Mesenchymal stem cell (in vitro differentiated cells and primary cell): ENCODE measurements at places on chromosomes 4 and X.

DNA sequence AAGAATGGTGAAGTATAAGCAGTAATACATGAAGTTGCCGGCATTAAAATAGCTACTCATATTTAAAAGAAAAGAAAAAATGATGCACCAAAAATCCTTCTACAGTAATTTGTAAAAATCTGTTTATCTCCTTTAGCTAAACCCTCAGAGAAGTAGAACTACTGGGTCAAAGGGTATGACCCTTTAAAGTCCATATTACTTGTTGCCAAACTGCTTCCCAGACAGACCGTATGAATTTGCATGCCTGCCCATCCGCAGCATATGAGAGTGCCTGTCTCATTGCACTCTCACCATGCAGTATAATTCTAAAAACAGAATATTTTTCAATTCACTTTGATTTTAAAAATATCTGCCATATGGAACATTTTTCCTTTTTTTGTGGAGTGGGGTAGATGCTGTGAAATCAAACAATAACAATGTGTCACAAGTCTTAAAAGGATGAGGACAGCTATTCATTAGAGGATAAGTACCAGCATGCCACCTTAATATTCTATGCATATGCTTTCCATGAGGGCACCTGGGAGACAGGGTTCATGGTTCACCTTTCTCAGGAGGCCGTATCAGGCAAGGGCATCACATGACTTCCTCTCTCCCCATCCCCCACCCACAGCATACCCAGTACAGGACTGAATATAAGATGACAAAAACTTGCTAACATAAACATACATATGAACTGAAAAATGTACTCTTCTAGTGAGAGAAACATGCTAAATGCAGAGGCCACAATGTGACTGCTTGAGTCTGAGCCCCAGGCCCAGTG, 17.8 kb downstream of the ZDHHC9 start:
- no peak for DNase-seq

DNA sequence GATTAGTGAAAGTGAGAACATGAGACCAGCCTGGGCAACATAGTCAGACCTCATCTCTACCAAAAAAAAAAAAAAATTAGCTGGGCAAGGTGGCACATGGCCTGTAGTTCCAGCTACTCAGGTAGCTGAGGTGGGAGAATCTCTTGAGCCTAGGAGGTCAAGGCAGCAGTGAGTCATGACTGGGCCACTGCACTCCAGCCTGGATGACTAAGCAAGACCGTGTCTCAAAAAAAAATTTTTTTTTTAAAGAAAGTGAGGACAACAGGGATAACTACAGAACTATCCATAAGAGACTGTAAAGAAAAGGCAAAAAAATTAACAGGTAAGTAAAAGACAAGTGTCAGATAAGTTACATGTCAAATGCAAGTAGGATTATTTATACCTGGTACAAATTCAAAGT, 13.5 kb upstream of the SPP1 start:
- DNase-seq: peak; percentile 57

GRCh38 chr4:144578681-144579080, 67.3 kb upstream of the HHIP start:
- DNase-seq: no peak

- no peak for DNase-seq
Measured at GRCh38 chrX:103927030-103927429, 35.4 kb upstream of the TMSB15B start.

DNA sequence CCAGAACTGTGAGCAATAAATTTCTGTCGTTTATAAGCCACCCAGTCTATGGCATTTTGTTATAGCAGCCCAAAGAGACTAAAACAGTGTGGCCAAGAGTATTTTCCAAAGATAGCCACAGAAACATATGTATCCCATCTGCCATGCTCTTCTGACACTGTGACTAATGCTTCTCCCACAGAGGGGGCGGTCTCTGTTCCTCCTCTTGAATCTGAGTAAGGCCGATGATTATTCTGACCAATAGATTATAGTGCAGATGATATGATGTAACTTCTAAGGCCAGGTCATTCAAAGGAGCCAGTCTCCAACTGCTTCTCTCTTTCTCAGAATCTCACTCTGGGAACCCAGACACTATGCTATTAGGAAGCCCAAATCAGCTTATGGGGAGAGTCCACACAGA, 570.7 kb downstream of the BCOR start:
- peak; percentile 23 for DNase-seq

DNA sequence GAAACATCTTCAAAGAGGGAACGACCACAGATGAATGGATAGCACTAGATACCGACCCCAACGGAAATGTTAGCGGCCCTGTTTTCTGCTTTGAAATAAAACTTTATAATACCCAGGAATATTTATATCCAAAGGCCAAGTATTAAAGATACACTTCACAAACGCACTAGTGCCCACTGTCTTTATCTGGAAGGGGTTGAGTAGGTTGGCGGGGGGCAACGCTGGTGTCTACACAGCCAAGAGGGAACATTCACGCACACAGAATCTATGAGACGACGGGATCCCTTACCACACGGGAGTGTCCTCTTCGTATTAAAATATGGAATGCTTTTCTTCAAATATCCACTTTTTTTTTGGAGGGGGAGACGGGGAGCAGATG, 3.3 kb downstream of the HAND2 start:
- no peak for DNase-seq

GRCh38 chr4:968221-968620, 5.1 kb downstream of the DGKQ start:
- no peak for DNase-seq

- DNase-seq: no peak
Measured at GRCh38 chr4:123980736-123981300, 584.2 kb downstream of the SPRY1 start.

DNA sequence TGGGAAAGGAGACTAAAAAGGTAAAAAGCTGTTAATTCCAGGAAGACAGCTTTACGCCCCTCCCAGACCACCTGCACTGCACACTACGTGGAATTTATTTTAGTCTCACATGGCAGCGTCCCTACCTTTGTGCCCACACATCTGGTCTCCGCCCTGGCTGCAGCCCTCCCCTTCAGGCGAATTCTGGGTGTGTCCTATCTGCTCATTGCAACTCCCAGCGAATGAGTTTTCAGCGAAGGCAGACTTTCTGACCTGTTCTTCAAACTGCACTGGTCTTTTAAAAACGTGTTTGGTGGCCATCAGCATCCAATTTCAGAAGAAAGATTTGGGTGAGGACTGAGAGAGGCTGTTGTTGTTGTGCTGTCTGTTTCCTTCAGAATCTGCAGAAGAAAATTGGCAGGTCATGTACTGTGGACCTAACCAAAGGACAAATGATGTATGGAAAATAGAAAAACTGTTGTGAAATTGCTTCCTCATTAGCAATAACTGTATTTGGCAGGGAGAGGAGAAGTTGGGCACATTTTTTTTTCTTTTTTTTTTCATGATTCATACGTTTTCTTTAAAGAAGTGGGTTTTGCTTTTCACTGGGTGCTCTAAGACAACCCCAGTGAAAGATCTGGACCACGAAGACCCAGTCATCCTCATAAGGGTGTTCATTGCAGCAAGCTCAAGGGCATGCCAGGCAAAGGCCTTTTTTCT, 4.2 kb downstream of the TLR8 start:
- no peak for DNase-seq

DNA sequence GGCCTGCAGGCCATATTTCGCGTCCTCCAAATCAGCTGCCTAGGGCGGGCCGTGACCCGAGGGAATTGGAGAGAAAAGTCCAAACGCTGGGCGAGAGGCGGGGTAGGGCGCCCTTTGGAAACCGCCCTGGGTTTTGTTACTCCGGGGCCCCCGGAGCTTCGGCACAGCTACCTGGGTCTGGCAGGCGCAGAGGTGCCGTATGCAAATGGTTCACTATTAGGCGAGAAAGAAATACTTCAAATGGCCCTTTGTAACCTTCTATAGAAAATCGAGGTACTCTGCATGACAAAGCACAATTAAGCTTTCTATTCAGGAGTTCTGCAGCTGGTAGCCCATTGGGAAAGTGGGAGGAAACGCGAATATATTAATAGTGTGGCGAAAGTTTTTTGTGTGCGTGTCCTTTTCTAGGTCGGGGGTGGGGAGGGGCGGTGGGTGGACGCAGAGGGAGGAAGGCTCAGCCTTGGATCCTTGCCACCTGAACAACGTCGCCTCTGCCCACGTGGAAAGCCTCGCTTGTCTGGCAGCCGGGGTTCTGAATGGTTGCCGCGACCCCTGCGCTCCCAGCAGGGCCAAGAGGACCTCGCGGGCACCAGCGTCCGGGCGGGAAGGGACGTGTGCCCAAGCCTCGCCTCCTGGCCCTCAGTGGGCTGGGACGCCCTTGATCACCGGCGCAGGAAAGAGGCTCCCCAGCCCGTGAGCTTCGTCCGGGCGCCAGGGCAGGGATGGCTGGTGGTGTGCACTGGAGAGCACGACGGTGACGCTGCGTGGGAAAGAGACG, 9.5 kb downstream of the GSX2 start:
- DNase-seq: no peak

GRCh38 chrX:6904156-6904555, 243.4 kb upstream of the STS start:
- no peak for DNase-seq

DNA sequence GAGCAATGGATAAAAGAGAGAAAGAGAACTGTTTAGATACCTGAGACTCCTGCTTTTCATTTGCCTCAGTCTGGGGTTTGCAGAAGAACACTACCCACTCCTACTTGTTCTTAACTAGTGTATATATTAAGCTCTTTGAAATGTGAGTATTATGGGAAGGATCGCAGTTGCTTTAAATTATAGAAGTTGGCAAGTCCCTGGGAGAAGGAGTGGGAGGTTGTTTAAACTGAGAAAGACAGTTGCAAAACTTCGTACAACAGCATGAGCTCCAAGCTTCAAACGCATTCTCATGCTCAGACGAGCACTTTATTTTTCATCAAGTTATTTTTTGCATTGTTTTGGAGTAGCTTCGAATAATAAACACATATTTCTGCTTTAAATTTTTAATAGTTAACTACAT, 88.1 kb upstream of the C1QTNF7 start:
- peak; percentile 56 for DNase-seq

DNA sequence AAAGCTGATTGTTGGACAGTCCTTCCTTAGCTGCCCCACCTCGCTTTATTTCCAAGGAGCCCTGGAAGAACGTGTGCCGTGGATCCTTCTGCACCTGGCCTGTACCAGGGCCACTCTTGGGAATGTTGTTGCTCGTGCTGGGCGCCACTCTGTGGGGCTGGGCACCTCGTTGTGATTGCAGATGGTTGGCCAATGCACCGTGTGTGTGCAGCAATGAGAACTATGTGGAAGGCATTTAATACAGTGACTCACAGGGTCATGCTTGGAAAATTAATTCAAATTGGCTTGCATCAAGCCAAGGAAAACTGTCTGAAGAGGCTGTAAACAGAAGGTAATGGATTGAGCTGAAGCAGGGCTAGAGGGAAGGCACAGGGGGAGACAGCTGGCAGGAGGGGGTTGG, 37.0 kb upstream of the CD99L2 start:
- DNase-seq: no peak

DNA sequence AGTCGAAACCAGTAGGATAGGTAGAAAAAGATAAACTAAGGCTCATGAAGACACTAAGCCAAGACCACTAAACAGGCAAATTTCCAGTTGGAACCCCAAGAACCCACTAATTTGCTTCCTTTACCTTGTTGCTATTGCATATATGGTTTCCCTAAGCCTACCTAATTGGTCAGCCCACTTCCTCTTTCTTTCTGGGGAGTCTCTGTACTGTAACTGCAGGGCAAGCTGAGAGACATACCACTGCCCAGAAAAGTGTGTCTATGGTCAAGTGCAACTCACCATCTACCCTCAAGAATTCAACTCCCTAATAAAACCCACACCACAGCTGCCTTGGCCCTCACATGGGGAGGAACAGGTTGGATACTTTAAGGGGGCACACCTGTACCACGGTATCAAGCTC, 28.6 kb downstream of the IDS start:
- DNase-seq: no peak

- no peak for DNase-seq
Measured at GRCh38 chr4:23686169-23686897, 203.5 kb downstream of the PPARGC1A start.

GRCh38 chr4:139963708-139964107, 190.3 kb downstream of the MAML3 start:
- DNase-seq: no peak

GRCh38 chr4:112082954-112083586, 62.2 kb upstream of the FAM241A start:
- DNase-seq: peak; percentile 66

DNA sequence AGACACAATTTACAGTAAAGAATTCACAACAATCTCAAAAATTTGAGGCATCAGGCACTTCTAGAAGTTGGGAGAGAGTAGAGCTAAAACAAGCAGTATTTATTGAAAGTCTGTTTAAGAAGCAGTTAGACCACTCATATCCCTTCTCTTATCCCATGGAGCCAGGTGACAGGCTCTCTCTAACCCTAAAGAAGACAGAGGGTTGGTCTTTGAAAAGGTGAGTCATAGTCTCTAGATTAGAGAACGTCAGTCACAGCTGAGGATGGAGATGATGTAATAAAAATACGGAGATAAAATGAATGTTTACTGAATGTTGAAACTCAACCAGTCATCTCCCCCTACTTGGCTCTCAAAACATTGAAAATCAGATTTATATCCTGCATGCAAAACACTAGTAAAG, 223.8 kb downstream of the CHIC2 start:
- peak; percentile 14 for DNase-seq

DNA sequence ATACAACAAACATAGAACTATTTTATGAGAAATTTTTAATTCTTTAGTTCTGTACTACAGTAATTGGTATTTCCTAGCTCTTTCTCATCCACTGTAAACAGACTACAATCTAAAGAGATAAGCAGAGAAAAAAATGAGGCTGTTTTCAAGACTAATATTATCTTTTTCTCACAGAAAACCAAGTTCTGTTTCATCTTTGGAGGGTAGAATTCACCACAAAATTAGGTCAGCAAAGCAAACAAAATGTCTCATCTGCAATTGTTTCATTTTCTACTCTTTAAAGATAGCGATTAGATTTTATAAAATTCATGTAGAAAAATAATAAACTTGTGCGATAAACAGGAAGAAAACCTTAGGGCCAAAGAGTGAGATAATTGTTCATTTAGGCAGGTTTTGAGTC, 10.8 kb downstream of the APOO start:
- DNase-seq: no peak

- no peak for DNase-seq
Measured at GRCh38 chr4:153273751-153274150, 69.5 kb downstream of the TRIM2 start.

DNA sequence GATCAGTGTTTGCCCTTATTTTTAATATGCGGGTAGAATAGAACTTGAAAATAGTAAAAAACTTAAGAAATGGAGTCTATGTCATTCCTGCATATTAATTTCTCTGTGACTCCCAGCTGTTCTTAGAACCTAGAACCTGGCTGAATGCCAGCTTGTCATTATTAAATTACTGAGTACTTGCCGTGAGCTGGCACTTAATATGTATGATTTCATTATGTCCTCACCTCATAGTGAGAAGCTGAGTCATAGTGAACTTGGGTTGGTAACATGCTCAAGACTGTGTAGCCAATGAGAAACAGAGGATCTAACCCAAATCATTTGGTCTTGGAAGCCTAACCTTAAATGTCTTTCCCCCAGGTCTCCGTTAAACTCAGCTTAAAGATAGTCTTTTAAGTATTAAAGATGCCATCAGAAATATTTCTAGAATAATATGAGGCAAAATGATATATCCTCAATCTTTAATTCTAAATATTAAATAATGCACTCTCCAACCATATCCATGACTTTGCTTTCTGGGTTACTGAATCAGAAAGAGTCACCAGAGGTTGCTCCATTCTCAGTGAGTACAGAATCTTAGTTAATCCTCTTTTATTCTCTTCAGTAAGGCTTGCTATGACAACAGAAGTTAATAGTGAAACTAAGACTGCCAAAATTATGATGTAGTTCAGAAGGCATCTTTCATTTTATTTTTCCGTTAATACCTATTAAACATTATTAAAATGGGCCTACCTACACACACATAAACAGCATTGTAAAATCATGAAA, 58.6 kb upstream of the TLL1 start:
- DNase-seq: peak; percentile 2
